C1 segment of cervical spinal cord (tissue), 14 donors: ENCODE measurements at places on chromosomes 4 and X.
A peak's percentile ranks its signal among the peaks of the same experiment; 100 is the strongest.

- no peak for DNase-seq
These were observed 10.1 kb downstream of the AMOT start for GRCh38 chrX:112830540-112830939.

- no peak for DNase-seq
These were observed 48.3 kb downstream of the MTHFD2L start for GRCh38 chr4:74206088-74206825.

DNA sequence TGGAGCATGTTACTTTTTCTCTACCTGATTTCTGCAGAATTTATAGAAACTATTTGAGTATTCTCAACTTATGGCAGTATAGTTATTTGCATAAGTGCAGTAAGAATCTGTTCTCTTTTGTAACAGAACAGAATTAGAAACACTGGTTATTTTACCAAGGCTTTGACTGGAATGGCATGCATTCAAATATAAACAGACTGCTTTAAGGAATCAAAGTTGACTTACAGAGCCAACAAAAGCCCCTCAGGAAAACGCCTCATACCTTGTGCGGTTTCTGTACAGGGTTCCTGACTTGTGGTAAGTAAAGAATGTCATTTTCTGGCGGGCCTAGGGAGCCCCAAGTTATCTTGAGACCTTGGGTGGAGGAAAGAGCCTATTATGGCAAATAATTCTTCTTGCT is 97.1 kb downstream of the GPR143 start:
- no peak for DNase-seq

GRCh38 chr4:743463-744211 is 38.0 kb downstream of the PCGF3 start:
- no peak for DNase-seq

DNA sequence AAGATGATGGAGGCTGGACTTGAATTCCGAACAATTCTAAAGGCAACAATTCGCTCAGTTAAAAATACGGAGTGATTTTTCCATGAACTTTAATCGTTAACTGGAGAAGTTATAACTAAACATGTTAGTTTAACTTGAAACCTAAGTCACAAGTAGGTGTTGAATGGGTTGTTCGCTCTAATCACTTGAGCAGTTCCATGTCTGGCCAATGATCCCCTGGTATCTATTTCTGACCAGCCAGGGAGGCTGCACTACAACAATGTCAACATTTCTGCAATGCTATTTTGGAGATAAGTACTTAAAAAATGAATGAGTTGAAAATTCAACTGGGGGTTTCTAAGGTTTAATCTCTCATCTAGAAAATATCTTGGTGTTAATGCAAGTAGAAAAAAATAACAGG is 112.5 kb downstream of the NR3C2 start:
- DNase-seq = no peak

DNA sequence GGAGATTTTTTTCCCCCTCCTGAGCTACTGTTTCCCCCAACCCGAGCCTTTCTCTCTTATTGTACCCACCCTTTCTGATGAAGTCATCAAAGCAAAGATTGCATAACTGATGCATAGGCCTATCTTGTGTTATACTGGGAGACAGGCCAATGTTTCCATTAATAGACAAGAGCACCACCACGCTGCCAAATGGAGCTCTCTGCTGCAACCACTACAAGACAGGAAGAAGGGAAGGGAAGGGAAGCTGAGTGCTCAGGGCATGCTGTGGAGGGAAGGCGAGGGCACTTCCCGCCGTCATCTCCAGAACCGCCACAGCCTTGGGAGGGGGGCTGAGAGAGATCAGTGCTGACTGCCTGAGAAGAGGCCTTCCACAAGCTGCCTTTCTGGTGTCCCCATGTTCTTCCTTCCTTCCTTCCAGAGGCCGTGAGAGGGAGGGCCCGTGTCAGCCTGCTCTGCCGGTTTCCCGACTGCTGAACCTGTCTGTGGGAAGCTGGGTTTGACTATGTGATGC is 75.0 kb downstream of the MGST2 start:
- peak; percentile 54 for DNase-seq

- peak; percentile 28 for DNase-seq
These were observed 132.2 kb downstream of the STIM2 start for GRCh38 chr4:26992657-26993361.

DNA sequence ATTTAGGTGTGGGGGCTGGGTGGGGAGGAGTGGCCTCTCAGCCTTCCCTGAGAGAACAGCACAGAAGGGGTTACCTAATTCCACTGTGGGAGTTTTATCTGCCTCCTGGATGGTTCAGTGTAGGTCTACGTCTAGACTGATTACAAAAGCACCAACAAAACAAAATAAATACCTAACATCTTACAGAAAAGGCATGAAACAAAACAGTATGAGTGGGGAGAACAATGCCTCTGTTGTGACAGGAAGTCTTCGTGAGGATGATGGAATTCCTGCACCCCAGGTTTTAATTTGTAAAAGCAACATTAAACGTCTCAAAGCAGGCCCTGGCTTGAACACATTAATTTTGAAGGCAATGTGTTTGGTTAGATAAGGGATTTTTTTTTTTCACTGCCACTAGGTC is 112.1 kb upstream of the GPC4 start:
- no peak for DNase-seq

GRCh38 chr4:175252642-175253041 is 334.5 kb downstream of the ADAM29 start:
- DNase-seq = no peak

- DNase-seq = no peak
These were observed 1.2 kb upstream of the ZNF827 start for GRCh38 chr4:145939856-145940255.

DNA sequence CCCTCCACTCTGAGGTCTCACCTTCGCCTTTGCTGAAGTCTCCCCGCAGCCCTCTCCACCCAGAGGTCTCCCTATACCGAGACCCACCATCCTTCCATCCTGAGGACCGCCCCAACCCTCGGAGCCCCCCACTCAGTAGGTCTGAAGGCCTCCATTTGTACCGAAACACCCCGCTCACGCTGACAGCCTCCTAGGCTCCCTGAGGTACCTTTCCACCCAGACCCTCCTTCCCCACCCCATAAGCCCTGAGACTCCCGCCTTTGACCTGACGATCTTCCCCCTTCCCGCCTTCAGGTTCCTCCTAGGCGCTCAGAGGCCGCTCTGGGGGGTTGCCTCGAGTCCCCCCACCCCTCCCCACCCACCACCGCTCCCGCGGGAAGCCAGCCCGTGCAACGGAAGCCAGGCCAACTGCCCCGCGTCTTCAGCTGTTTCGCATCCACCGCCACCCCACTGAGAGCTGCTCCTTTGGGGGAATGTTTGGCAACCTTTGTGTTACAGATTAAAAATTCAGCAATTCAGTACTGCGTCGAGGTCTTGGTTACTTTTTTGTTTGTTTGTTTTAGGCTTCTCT is 5.0 kb downstream of the SOD3 start:
- no peak for DNase-seq

DNA sequence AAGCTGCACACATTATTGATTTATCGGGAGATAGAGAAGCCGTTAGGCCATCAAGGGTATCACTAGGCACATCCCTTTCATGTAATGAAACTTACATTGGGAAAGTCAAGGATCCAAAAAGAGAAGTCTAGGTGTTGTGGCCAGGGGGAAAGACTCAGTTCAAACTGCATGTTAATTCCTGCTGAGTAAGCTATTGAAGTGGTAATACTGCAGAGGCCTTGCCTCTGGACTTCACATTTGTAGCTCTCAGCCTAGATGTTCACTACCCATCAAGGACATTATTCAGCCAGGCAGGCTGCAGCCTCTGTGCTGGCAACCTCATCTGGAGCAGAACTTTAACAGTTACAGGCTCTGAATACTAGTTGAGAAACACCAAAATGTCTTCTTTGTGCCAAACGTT is 2094.5 kb upstream of the AGA start:
- no peak for DNase-seq

DNA sequence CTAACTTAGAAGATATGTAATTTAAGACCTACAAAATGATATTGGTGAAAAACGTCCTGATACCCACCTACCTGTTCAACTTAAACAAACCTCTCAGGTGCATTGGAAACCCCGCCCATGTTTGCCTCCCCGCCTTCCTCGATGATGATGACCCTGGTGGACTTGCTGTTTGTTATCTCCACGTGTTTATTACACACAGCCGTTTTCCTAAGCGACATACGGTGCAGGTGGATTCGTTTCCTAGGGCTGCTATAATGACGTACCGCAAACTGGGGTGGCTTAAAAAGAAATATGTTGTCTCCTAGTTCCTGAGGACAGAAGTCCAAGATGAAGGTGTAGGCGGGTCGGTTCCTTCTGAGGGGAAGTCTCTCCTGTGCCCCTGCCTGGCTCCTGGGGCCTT is 110.7 kb downstream of the GPR143 start:
- DNase-seq = no peak

DNA sequence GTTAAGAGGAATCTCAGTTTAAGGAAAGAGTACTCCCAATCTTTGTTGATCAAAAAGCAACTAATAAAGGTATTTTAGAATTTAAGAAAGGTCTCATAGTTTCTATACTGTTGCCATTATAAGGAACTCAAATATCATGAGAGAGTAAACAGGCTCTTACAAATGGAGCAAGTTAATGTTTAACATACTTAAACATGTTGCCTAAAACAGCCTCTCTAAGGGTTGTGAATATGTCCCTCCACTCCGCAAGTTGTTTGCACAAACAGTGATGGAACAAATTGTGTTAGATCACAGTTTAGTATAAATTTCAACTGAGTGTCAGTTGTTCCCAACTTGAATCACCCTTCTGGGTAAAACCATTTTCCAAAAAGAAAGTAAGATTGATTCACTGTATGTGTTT is 1678.3 kb downstream of the PCDH19 start:
- no peak for DNase-seq

GRCh38 chr4:109302361-109303139 is at the start of gene COL25A1:
TSS of gene COL25A1 (minus strand) at chr4:109302658.
- no peak for DNase-seq

DNA sequence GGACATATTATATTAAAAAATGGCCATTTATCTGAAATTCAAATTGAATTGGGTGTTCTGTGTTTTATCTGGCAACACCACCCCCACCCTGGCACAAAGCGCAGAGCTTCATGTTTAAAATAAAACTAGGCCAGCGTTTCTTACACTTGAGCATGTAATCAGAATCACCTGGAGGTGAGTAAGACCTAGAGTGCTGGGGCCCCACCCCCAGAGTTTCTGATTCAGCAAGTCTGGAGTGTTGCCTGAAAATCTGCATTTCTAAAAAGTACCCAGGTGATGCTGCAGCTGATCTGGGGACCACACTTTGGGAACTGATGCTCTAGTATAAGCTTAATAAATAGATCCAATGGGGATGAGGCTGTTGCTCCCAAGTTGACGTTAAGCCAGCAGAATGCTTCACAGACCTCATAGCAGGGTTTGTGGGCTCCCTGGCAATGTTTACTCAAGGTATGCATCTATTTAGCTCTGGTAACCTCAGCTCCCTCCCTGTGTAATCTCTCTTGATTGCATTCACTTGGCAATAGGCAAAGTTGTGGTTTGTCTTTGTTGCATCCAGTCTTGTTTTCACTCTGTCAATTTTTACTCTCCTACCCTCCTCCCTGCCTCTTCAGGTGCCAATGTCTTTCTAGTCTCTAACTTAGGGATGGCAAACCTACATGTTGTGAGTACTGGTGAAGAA is 99.8 kb upstream of the TEX13D start:
- DNase-seq = no peak

GRCh38 chr4:95956094-95956493 is 116.2 kb downstream of the PDHA2 start:
- DNase-seq = no peak

GRCh38 chr4:124304941-124305340 is 407.6 kb downstream of the ANKRD50 start:
- DNase-seq = no peak

DNA sequence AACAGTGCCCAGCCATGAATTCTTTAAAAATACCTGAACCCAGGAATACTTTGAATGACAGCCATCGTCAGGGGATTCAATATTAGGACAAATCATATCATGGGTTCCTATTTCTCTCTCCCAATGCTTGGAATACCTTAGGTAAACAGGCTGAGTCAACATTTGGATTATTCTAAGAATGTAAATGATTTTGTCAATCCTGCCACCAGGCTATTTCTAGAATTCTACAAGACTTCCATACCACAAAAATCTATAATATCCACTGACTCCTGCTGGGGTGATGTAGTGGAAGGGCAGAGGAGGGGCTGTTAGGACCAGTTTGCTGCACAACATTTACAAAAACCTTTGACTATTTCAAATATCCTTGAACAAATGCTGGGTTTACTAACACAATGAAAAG is 65.2 kb downstream of the IGFBP7 start:
- DNase-seq = no peak

DNA sequence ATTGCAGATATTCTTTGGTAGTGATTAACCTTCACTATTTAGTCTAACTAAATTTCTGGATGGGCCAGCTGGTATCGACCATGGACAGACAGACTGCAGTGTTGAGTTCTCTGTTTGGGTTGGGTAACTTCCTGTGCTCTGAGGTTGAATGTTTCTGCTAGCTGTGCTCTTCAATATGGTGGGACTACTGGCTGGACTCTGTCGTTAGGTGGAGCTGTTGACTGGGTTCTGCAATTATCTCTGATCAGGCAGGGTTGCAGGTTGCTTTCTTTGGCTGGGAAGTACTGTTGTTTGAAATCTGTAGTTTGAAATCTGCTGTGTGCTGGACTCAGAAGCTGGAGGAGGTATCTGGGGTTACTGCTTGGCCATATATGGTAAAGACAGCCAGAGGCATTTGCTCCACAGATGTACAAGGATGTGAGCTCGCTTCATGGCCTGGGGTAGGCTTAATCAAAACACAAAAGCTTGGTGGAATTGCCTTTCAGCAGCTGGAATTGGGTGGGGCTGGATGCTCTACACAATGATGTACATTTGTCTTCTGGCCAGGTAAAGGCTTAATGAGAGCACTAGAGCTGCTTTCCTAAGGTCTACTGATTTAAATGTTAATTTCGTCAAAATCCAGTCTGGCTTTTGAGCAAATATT is 1472.0 kb downstream of the FAM133A start:
- DNase-seq = no peak

DNA sequence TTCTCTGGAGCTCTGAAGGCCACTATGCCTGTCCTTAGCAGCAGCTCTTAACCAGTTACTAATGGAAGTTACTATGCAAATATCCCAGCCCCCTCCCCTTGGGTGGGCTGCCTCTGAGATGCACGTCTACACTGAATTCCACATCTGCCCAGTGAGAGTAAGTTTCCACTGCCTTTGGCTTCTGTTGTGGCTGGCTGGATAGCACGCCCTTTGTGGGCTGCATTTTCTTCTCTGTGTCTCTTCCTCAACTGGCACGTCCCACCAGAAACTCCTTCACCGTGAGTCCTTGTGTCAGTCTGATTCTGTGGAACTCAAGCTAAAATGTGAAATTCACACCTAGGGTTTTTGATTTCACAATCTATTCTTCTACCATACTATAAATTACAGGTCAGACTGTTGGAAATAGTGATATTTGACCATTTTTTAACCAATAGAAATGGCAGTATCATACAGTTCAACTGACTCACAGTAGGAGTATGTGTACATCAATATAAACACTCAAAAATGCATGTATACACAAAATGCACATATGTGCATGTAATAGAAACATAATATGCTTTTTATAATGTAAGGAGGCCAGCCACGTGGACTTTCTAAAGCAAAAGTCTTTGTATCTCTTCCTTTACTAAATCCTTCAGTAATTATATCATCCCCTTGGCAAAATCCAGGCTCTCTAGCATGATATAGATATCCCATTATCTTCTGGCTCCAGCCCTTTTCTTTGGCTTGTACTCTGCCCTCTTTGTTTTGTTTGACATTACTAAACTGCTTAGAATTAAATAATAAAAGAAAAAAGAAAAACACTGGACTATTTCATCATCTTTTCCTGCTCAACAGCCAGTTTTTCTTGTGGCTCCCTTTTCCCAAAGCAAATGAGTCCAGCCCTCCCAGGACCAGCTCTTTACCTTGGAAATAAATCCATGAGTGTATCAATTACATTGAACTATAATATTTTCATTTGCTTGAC is 33.2 kb upstream of the LDB2 start:
- no peak for DNase-seq

- DNase-seq = no peak
These were observed 93.2 kb upstream of the PRKX start for GRCh38 chrX:3806630-3807029.
